M059J (cell line): ENCODE measurements at places on chromosomes 1 and 21.

- DNase-seq = peak; percentile 40
Measured at GRCh38 chr1:30527511-30528140, 195.8 kb downstream of the MATN1 start.

- DNase-seq = no peak
Measured at GRCh38 chr21:33406493-33406892, 3.3 kb downstream of the IFNGR2 start.

DNA sequence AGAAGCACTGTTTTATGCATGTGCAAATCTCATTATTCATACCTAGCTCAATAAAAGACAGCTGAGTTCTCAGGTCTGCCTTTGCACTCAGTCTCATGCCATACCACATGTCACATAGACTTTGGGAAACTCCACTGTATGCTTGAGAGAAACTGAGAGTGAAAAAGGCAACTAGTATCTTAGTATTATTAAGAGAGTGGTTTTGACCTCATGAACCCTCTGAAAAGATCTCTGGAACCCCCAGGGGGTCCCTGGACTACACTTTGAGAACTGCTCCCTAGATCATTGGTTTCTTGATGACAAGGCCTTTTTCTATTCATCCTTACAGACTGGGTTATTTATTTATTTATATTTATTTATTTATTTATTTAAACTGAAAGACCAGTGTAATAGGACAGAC, 3.7 kb upstream of the RHEX start:
- DNase-seq = no peak

- no peak for DNase-seq
Measured at GRCh38 chr1:200674838-200675587, 5.3 kb upstream of the DDX59 start.

GRCh38 chr1:112030157-112030556, 40.7 kb upstream of the KCND3 start:
- no peak for DNase-seq

GRCh38 chr1:75745276-75745675, 20.8 kb downstream of the ACADM start:
- no peak for DNase-seq

- DNase-seq = peak; percentile 58
Measured at GRCh38 chr1:1304331-1305299, 3.1 kb downstream of the ACAP3 start.

DNA sequence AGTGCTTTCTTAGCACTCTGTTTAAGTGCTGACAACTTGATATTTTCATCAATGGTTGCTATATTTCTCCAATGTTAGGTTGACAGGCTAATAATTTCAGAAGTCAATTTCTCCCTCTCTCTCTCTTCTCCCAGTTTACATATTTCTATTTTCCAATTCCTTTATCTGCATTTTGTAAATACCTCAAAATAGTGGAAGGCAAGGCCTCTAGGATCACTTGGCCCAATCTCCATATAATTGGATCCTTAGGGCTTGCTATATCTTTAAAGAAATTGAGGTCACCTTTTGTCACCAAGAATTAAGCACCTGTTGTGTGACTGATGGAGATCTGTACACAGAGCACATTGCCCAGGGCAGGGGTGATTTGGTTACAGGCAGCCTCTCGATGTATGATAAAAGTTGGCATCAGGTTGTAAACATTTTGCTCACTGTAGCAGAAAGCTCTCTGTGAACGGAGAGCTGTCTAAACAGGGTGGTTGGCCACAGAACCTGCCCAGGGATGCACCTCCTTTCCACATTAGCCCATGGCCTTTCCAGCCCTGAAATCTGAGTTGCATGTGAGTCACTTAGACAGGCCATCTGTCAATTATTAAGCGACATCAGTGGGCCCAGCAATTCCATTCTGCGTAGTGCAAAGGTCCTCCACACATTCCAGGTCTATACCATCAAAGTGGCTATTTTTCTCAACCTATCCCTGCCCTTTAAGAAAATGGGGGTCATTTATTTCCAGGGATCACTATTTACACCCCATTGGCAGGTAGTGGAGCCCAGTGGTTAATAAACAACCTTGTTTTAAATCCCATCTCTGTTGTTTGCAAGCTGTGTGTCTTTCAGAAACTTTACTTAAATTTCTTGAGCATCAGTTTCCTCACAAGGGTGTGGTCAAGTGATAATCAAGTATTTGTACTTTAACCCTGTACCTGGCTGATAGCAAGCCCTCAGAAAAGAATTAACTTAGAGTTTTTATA, 29.1 kb upstream of the IRF2BP2 start:
- peak; percentile 81 for DNase-seq

DNA sequence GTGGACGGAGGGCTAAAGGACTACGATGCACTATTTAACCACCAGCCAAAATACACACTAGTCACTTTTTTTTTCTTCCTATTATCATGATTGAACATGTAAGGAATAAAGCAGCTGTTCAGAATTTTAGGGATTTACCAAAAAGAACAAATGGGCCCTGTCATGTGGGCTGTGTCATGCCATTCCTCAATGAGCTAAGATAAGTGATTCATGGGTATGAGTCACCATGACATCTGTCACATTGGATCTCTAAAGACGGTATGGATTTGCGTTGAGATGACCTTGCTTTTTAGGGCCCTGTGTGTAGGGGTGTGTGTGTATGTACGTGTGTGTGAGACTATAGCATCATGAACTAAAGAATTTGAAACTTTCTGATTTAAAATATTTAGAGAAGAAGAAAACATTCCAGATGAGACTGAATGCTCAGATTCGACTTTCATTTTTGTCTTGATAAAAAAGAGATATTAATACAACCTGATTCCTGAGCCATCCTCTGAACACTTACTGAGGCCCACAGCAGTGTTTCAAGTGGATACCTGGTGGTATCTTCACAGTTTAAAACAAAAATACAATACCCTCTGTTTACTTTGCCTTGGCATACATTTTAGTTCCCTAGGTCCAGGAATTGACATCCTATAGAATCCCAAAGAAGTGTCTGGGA, 246.1 kb upstream of the DUSP10 start:
- peak; percentile 81 for DNase-seq

GRCh38 chr1:159146980-159147379, 24.4 kb upstream of the CADM3 start:
- no peak for DNase-seq

DNA sequence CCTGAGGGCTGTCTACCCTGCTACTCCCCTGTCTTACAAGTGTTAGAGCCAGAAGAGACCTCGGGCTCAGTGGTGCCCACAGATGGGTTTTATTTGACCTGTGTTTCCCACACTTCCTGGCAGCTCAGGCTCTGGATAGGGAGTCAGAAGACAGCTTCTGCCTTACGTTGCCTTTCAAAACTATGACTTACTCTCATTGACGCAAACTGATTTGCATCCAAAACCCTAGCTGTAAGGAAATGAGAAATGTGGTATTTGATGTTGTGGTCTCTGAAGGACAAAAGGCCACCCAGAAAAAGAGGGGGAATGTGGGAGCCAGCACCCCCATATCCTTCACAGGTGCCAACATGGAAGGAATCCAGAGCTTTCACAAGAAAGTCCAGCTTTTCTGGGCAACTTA, 180.2 kb downstream of the ATG4C start:
- no peak for DNase-seq

GRCh38 chr1:183565261-183565660, 25.0 kb downstream of the NCF2 start:
- DNase-seq = no peak

GRCh38 chr1:64033667-64034220, 169.7 kb upstream of the UBE2U start:
- no peak for DNase-seq

DNA sequence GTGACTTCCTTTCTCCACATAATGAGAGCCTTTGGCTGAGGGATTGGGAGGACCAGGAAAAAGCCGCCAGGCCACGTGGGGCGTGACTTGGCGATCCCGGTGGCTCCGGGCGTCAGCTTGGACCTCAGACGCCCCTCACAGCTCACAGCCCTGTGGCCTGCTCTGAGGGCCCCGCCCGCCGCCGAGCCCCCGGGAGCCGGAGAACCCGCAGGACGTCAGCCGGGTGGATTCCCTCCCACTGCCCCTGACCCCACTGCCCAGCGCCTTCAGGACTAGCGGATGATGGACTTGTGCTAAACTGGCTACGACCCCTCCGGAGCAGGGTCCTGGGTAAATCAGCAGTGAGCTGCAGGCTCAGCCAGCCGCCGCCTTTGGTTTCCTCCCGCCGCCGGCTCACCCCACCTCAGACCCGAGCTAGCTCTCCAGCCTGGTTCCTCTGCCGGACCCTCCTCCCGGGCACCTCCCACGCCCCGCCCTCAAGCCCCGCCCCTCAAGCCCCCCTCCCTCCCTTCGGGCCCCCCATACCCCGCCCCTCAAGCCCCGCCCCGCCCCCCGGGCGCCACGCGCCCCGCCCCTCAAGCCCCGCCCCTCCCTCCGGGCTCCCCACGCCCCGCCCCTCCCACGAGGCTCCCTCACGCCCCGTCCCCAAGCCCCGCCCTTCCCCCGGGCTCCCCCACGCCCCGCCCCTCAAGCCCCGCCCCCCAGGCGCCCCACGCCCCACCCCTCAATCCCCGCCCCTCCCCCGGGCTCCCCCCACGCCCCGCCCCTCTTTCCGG, 10.0 kb upstream of the FAAP20 start:
- peak; percentile 27 for DNase-seq

- DNase-seq = no peak
Measured at GRCh38 chr1:20448671-20449071, 37.3 kb downstream of the CAMK2N1 start.

GRCh38 chr1:43532716-43533115, 2.0 kb downstream of the PTPRF start:
- DNase-seq = no peak

- DNase-seq = peak; percentile 65
Measured at GRCh38 chr1:214850432-214851050, 232.0 kb upstream of the KCNK2 start.

GRCh38 chr1:53182716-53183094, 13.9 kb upstream of the CPT2 start:
- DNase-seq = no peak

- no peak for DNase-seq
Measured at GRCh38 chr1:190762325-190762724, 284.7 kb upstream of the BRINP3 start.

GRCh38 chr21:20971296-20971921, 26.8 kb upstream of the NCAM2 start:
- DNase-seq = peak; percentile 37

DNA sequence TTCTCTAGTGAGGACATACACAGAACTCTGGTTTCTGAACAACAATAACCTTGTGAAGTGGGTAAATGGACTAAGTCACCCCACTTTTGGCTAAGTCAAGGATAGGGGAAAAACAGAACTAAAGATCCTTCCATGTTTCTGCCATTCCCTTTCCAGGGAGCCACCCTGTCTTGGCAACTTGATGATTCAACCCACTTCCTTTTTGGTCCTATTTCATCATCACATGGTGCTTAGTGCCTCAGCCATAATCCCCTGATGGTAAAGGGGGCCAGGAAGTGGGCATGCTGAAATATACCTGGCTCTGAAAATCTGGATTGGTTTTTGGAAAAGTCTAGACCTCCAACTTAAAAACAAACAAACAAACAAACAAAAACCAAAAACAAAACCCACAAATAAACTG, 206.4 kb upstream of the FOXD3 start:
- peak; percentile 43 for DNase-seq

GRCh38 chr1:229223498-229223897, 47.4 kb upstream of the RAB4A start:
- peak; percentile 24 for DNase-seq
